Mucosa of gallbladder (tissue), 1 donor: ENCODE measurements at places on chromosomes 11 and 22. TPM values are rescaled to one million over a fixed set of nuclear protein-coding genes. Genes with fewer than 3 reads are reported as not detected.
A peak's percentile ranks its signal among the peaks of the same experiment; 100 is the strongest.

DNA sequence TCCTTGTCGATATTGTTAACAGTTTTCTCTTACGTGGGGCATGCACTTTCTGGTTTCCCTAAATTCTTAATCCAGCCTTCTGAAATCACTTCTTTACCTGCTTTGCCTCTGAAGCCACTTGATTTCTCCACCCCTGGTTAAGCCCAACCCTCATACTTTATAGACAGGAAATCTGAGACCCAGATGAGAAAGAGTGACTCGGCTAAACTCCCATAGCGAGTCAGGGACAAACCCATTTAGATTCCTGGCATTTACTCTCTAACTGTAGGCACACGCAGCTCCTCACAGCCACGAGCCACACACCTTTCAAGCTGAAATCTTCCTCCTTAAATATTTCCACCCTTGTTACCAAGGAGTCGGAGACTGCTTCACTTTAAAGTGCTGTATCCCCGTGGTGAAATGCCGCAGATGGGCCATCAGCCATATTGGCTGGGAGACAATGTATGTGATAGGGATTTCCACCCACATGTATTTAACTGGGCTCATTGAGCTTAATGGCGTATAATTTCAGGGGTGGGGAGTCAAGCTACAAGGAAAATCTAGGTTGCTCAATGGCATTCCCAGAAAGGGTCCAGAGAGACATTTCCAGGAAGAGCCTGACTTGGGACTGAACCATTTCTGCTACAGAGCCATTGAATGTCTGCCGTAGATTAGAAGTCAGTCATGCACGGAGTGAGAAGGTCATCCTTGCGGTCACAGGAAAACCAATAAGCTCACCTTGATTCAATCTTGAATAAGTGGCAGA is 49.9 kb upstream of the GRK3 start:
- no peak for DNase-seq

DNA sequence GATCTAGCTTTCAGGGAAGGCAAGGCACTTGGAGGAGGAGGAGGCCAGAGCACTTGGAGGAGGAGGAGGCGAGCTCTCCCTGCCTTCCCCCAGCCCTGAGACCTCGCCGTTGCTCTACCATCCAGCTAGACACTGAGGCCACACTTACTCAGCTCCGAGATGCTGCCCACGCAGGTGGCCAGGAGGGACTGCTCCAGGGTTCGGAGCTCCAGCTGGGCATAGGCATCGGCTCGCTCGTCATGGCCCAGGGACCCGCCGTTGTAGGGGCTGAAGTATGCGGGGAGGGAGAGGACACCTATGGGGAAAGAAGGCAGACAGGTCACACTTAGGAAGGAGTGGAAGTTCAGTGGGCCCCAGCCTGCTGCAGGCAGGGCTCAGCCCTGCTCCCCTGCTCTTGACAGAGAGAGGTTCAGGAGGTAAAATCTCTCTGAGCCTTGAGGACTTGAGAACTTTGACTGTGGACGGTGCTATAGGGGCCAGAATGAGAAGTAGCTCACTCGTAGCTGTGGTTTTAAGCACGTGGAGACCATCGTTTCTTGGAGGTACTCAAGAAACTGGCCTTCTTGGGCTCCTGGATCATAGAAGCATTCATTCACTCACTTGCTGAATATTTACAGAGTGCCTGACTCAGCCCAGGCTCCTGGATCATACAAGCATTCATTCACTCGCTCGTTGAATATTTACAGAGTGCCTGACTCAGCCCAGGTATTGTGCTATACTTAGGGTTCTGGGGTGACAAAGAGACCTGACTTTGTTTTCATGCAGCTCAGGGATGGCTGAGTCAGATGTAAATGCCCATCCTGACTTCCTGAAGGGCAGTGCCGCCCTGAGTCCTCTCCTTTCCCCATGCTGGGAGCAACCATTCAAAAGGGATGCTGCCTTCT is 99.2 kb downstream of the NAT10 start:
- DNase-seq = peak; percentile 49

GRCh38 chr22:44759001-44759400 is 6.6 kb downstream of the ARHGAP8 start:
- DNase-seq = no peak

GRCh38 chr11:116840224-116840745 is 2.9 kb upstream of the APOA1 start:
- DNase-seq = no peak

GRCh38 chr11:76577226-76577920 is 93.2 kb downstream of the LRRC32 start:
- peak; percentile 68 for DNase-seq

- DNase-seq = no peak
Measured at GRCh38 chr11:102546923-102547471, 16.4 kb upstream of the MMP7 start.

GRCh38 chr22:46076651-46077339 is 73.5 kb upstream of the PPARA start:
- DNase-seq = no peak

- DNase-seq = no peak
Measured at GRCh38 chr11:14656536-14657457, 13.2 kb downstream of the PDE3B start.

Gene MED17
- 36.5 TPM for total RNA-seq

Gene LRRC55
- total RNA-seq = 0.09 TPM

Gene MYOD1
- not detected for total RNA-seq

Gene SCGB1A1
- 2.7 TPM for total RNA-seq
